ENCODE measurements at places on chromosomes 1 and 21.

DNA sequence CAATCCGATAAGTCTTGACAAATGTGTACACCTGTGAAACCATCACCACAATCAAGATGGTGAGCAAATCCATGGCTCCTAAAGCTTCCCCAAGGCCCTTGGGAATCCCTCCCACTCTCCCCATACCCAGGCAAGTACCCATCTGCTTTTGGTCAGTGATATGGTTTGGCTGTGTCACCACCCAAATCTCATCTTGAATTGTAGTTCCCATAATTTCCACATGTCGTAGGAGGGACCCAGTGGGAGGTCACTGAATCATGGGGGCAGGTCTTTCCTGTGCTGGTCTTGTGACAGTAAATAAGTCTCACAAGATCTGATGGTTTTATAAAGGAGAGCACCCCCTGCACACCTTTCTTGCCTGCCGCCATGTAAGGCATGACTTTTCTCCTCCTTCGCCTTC, 14.6 kb upstream of the GUCA2B start:
- DNase-seq = no peak

- DNase-seq = no peak
Observed at GRCh38 chr1:145828367-145829026, 4.5 kb downstream of the POLR3C start.

GRCh38 chr1:154739654-154740053, 130.4 kb downstream of the KCNN3 start:
- no peak for DNase-seq

- DNase-seq = no peak
Observed at GRCh38 chr1:71390518-71390917, 309.7 kb upstream of the ZRANB2 start.

- no peak for DNase-seq
Observed at GRCh38 chr1:169949139-169949538, 55.4 kb upstream of the SCYL3 start.

DNA sequence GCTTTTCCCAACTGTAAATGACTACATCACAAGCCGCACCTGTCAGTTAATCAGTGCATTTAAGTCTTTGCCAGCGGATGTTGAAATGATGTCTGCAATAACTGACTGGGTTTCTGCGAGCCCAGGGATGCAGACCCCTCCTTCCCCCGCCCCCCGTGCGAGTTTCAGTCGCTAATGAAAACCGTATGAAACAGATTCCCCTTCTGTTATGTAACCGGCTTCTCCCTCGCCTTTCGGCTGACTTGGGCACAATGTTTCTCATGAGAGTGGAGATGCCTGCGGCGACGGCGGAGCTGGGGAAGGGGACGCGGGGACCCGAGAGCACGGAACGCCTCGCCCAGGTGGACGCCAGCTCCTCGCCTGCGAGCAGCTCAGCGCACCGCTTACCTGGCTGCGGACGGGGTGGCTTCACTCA, 753 bp downstream of the KCNJ6 start:
- DNase-seq = no peak

- DNase-seq = no peak
Observed at GRCh38 chr1:117275055-117275454, 64.3 kb upstream of the VTCN1 start.

- DNase-seq = no peak
Observed at GRCh38 chr1:232579958-232580941, 49.7 kb downstream of the SIPA1L2 start.

DNA sequence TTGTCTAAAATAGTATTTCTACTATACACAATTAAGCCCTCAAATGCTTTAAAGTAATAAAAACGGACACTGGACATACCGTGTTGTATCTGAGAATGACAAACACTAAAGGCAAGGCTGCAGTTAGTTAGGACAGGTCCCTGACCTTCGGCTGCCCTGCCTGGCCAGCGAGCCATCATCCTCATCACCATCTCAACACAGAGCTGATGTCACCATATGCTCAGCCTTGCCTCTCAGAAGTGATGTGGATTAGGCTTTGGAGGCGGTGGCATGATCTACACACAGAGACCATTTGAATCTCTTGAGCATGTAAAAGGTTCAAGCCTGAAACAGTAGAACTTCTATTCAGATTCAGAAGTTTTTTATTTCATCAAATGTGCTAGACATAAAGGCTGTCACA, 244.7 kb downstream of the SDCCAG8 start:
- DNase-seq = no peak

DNA sequence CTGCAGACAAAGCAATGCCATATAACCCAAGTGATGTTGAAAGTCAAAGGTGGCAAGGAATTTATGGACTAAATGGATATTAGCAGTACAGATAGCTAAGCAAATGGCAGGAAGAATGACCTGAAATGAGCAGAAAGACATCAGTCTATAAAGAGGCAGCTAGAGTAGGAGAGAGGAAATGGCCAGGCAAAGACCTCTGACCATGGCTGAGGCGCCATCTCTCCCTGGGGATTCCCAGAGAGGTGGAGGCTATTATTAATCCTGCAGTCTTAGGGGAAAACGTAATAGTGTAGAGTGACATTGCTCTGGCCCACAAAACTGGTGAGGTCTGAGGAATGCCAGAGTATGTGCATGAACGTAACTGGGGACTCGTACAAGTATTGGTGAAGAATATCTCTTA, 563.6 kb upstream of the PRMT6 start:
- no peak for DNase-seq

DNA sequence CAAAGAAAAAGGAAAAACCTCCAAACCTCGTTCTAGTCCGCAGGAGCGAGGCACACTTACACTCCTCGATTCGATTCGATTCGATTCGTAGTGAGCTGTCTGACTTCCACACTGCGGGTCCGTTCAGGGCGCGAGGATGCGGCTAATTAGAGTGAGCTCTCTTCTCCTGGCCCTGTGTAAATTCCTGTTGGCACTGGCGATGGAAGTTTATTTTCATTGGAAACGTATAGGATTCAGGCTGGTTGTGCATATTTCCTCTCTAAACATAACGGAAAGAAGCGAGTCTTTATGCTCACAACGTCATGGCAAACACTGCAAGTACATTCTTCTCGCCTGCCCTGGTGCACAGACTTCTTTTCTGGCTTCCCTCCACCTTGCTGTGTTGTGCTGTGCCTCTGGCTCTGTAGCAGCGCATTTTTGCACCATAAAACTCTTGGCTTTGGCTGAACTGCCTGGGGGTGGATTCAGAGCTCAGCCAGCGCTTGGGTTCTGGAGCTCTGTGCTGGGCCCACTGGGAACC, 2.7 kb downstream of the HUNK start:
- DNase-seq = no peak

DNA sequence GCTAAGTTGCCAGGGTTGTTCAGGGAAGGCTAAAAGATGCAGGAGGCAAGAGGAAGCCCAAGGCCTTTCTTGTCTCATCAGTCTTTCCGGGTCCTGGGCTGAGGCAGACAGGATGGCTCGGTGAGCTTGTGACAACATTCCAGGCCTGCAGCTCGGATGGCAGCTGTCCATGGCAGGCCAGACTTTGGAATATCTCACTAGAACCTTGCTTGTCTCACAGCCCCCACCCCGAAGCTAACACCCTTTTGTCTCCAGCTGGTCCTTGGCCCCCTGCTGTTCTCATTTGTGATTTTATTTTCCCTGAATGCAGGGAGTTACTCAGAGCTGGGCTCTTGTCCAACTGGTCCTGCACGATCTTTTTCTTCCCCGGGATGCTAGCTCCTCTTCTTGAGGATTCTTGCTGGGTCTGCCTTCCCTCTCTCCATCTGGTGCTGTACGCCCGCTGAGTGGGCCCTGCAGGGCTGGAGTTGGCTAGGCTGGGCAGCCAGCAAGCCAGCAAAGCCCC, 477.2 kb upstream of the CAMK1G start:
- no peak for DNase-seq

DNA sequence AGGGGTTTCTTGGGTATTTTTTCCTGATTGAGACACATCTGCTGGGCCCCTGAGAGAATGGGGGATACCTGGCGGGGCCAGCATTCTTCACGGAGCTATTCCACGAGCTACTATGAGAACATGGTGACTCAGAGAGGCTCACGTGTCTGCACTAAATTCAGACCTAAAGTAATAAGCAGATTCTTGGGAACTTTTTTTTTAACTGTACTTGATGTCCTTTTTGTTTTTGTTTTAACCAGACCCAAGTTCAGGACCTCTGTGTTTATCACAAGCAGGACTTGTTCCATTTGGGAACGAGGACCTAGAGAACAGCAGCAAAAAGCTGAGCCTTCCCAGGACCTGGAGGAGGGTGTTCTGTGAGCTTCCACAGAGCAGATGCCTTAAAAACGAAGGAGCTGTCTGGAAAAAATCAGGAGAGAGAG, 44.0 kb downstream of the EVA1C start:
- no peak for DNase-seq

GRCh38 chr1:34681480-34682451, 73.1 kb upstream of the GJB5 start:
- DNase-seq = no peak

Measured in cortex of kidney (tissue), 1 donor.